ENCODE measurements at places on chromosomes 6 and 20.

DNA sequence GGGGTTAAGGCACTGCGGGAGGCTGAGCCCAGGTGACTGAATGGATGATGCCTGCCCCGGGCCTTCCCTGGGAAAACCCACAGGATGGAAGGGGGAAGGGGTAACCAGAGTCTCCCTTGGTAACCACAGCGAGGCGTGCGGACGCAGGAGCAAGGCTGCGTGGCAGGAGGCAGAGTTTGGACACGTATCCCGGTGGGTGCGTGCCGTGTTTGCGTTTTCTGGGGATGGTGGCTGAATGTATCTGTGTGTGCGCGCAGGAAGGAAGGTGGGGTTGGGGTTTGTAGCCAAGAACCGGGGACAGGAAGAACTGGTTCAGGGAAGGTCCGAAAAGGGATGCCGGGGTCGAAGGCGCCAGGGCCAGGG is 1.8 kb downstream of the MDGA1 start:
- no peak for DNase-seq

- no peak for DNase-seq
Observed at GRCh38 chr6:91713911-91714310, 1127.0 kb upstream of the MAP3K7 start.

DNA sequence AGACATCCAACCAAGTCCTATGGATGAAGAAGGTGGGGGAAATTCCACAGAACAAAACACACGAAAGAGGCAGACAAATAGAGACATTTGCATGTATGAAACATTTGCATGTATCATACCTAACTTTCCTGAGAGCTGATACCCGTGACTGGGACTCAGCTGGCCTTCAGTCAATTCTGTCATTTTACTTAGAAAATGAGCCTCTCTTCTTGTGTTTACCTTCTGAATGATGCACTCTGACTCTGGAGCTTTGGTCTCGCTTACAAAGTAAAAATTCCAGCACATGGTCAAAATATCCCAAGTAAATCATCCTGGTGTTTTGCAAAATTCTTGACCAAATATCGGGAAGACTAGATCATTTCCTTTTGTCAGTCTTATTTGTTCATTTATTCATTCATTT is 46.9 kb downstream of the MMUT start:
- DNase-seq = no peak

- DNase-seq = no peak
Observed at GRCh38 chr6:11766589-11767450, 11.8 kb downstream of the ADTRP start.

DNA sequence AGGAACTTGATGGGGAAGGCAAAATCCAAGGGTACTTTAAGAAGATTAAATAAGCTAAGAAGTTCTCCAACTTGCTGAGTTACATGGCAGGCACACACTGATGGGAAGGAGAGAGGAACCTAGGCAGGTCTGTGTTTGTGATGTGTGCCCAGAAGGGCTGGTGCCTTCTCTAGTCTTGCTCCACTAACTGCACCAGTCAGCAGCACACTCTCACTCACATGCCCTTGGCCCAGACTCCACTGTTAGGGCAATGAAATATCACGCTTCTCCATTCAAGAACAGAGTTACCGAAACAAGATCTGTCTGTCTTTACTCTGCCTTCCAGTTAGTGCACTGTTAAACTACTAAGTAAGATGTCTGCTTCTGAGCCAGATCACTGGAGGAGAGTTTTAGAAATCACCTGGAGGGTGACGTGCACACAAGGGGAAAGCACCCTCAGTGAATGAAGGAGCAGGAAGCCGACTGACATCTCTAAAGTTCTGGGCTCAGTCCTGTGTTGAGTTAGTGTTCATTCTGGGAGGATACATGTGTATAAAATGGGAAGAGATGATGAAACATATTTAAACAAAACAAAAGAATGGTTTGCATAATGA is 251.1 kb downstream of the FOXC1 start:
- DNase-seq = no peak

GRCh38 chr6:103675807-103676406 is 1183.8 kb downstream of the HACE1 start:
- no peak for DNase-seq

Data from stimulated activated CD4-positive, alpha-beta T cell treated with anti-CD3 and anti-CD28 coated beads, Interleukin-15, amount 100 ng/mL, for 1 hour (primary cell).